Stimulated activated CD8-positive, alpha-beta memory T cell treated with anti-CD3 and anti-CD28 coated beads, Interleukin-4, amount 100 ng/mL, for 1 hour (primary cell): ENCODE measurements at places on chromosomes 3 and 15.

- DNase-seq: no peak
Observed at GRCh38 chr3:61803983-61804382, 242.6 kb downstream of the PTPRG start.

- DNase-seq: no peak
Observed at GRCh38 chr3:14225421-14225820, 46.8 kb downstream of the LSM3 start.

- no peak for DNase-seq
Observed at GRCh38 chr15:86839502-86839901, 759.8 kb downstream of the AGBL1 start.

DNA sequence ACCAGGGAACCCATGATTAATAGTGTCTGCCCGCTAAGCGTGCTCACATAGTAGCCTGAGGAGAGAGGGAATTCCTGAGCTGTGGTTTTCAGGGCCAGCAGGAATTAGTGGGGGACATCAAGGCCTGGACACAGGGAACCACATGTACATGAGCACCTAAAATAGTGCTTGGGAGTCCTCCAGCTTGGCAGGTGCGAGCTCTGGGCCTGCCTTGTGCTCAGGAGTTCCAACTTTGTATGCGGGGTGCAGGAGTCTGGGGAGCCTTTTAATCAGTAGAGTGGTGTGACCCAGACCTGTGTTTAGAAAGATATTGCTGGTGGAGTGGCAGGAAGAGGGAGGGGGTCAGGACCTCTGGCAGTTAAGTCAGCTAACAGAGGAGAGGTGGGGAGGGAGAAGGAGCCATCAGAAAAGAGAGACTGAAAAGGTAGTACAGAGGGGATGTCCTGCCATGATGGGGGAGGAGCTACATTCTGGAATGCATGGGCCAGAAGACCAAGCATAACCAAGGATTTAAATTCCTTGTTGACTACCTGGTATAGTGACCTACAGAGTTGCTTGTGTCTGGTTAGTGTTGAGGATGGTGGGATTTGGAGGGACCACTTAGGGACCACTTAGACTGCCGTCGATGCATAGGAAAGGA lies 1.9 kb downstream of the DAG1 start:
- no peak for DNase-seq

GRCh38 chr3:148796799-148797198 lies 30.8 kb upstream of the CPB1 start:
- no peak for DNase-seq
